Neuronal stem cell (in vitro differentiated cells): ENCODE measurements at places on chromosomes 7 and 10.

GRCh38 chr10:5666008-5666840 is at the start of gene ASB13:
Gene ASB13 (minus strand): TSS chr10:5666595. CDS start chr10:5666551, 44 bp downstream.
- peak; percentile 56 for DNase-seq

GRCh38 chr10:29687421-29688164 is 52.8 kb upstream of the SVIL start:
- DNase-seq = no peak

DNA sequence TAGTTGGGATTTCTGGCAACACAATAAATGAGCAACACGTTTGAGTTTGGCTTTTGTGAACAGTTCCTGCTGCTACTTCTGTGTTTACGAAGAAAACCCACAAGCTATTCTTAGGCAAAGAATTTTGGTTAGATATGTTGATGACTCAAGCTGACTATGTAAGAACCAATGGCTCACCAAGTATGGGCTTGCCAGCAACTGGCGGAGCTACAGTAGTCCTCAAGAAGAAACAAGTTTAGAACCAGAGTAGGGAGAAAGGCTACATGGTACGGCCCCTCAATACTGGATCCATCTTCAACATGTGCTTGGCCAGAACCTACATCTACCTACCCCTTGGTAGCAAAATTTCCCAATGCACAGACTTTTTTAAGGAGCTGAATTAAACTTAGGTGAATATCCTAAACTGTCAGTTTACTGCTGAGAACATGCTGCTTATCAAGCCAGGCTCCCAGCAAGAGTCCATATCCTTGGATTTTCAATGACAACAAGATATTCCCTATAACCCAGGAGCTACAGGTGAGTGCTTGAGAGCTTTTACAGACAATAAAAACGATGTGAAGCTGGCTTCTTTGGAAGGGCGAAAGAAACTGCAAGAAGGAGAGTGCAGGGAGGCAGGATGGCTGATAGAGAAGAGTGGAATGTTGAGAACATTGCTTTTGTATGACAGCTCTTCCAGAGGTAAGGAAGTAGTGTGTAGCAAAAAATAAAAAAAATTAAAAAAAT is 74.3 kb upstream of the ASAH2 start:
- no peak for DNase-seq

- no peak for DNase-seq
Measured at GRCh38 chr10:46084321-46085165, 38.5 kb upstream of the MSMB start.

DNA sequence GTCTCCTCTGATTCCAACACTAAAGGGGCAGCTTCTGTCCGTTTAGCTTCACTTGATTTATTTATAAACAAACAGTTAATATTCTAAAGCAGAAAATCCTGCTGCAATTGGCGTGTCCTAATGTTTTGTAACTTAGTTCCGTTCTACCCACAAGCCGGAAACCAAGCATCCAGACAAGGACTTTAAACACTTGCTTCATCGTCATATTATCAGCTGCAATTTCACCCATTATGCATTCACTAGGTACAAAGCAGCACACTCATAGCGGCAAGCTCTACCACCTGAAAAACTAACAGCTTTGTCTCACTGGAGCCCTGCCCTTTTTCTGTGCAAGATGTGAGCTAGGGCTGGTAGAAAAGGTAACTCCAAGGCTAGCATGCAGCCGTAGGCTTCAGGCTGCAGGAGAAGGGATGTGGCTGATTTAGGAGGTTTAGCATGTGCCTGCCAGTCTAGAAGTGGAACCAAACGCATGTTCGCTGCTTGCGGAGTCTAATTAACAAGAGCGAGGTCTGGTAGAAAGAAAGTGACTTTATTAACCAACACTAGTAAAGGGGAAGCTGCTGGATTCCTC is 43.7 kb upstream of the BPGM start:
- no peak for DNase-seq

DNA sequence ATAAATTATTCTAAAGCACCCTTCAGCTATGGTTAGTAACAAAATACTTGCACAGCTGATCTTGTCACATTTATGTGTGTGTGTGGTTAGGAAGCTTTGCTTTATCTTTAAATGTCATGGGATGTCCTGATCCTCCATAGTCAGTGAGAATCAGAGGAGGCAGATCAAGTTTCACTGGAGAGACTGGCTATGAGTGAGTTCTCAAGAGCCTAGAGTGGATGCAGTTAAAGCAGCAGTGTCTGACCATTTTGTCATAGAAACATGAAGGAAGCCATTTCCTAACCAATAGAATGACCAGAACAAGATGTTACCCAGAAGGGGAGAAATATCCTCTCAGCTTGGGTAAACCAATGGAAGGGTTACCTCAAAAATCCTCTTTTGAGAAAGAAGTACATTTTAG is 207.2 kb upstream of the DKK1 start:
- DNase-seq = no peak

- no peak for DNase-seq
Measured at GRCh38 chr10:13732465-13732881, 145.7 kb downstream of the PRPF18 start.

DNA sequence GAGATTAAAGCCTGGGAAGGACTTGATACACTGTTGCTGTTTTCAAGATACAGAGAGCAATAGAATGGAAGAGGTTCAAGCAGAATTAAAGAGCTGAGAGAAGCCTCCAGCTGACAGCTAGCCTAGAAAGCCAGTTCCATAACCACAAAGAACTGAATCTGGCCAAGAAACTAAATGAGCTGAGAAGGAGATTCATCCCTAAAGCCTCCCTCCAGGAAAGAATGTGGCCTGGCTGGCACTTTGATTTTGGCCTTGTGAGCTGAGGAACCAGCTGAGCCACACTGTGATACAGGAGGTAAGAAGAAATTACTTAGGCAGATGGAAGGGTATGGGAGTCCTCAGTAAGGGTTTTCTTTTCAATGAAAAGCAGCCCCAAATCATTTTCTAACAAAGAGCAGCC is 324.1 kb downstream of the PHF14 start:
- DNase-seq = no peak

DNA sequence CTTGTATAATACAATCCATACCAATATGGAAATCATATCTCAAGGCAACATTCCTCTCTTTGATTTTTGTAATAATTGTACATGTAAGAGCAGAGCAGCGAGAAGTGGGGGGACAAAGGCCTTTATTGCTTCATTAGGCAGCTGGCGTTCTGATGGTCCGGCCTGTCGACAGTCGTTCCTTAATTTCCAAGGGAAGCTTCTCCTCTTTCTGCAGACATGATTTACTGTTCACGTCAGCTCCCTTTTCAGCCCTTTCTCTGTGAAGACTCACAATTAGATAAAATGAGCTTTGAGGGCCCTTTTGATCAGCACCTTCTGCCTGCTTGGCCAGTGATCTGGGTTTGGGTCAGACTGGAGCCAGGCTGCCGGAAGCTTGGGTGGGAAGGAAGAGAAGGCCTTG is 65.6 kb upstream of the CTBP2 start:
- DNase-seq = no peak

DNA sequence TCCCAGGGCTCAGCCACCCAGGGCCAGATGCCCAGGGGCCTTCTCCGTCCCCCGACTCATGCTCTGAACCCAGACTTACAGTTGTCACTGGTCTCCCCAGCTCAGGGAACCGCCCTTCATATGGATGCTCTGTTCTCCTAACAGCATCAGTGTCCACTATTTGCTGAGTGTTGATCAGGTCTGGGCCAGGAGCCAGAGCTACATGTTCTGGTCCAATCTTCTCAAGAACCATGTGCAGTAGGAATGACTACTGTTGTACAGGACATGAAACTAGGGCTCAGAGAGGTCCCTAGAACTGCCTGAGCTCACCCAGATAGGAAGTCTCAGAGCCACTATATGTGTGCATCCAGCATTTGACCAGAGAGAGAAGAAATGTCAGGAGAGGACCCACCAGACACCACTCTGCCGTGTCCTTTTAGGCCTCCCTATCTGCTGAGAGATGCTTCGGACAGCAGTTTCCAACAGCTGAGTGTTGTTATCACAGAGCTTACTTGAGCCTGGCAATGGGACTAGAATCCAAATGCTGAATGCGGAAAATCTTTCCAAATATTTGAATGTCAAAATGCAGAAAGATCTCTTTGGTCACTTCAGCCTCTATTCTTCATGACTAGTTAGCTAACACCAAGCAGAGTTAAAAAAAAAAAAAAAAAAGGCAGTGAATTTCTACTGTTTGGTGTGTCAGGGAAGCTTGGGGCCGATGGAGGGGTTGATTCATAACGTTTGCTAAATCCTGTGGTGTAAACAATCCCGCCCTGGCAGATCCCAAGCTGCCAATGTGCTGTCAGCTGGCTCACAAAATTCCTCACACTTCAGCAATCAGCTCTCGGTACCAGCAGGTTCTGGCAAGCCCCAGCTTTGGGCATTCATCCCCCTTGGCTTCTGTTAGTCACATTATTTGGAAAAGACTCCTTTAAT is 246.1 kb downstream of the TNS3 start:
- DNase-seq = no peak

GRCh38 chr10:79979310-79979975 is 30.5 kb upstream of the SFTPD start:
- no peak for DNase-seq

- DNase-seq = no peak
Measured at GRCh38 chr7:150941351-150942000, 36.6 kb downstream of the KCNH2 start.

- no peak for DNase-seq
Measured at GRCh38 chr7:22090512-22090911, 144.8 kb upstream of the CDCA7L start.

DNA sequence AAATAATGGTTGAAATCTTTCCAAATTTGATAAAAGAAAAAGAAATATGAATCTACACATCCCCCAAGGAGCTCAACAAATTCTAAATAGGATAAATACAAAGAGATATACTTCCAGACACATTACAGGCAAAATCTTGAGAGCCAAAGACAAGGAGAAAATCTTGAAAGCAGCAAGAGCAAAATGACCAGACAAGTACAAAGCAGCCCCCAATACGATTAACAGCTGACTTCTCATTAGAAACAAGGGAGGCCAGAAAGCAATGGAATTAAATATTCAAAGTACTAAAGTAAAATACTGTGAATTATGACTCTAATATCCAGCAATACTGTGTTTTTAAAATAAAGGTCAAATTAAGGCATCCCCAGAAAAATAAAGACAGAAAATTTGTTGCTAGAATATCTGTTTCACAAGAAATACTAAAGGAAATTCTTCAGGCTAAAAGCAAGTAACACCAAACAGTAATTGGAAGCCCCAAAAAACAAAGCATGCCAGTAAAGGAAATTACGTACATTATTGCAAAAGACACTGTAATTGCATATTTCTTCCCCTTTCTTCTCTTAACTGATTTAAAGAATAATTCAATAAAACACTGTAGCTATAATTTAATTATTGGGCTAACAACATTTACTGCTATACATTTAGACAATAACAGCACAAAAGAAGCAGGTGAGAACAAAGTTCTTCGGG is 36.4 kb downstream of the ZNF438 start:
- DNase-seq = no peak

GRCh38 chr10:102652170-102652916 is 8.1 kb downstream of the TRIM8 start:
- DNase-seq = no peak

DNA sequence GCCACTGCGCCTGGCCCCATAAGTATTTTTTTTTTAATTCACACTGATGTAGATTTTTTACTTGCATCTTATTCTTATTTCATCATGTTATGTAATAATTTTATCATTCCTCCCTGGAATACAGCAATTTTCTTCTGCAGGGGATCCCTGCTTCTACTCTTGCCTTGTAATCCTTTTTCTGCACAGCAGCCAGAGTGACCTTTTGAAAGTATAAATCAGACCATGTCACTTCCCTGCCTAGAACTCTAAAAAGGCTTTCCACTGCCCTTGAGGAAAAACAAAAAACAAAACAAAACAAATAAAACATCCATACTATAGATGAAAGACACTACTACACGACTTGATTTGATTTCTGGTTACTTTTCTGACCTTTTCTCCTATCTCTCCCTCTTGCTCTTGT is 1334.7 kb downstream of the REEP3 start:
- DNase-seq = no peak

GRCh38 chr7:133784486-133785001 is 342.6 kb upstream of the LRGUK start:
- DNase-seq = no peak

DNA sequence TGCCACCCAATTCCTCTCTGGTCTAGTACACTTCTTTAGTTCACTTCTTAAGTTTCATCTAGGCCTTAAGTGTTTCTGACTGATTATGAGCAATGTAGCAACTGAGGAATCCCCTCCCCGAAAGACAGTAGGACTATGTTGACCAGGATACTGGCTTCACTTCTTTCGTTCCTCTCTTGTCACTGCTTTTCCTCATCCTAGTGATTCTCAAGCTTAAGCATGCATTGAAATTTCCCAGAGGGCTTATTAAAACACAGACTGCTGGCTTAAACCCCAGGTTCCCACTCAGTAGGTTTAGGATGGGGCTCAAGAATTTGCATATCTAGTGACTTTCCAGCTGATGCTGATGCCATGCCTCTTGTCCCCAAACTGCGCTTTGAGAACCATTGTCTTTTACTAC is 164.6 kb upstream of the WNT16 start:
- no peak for DNase-seq

- no peak for DNase-seq
Measured at GRCh38 chr7:151792636-151793035, 84.3 kb downstream of the PRKAG2 start.

- no peak for DNase-seq
Measured at GRCh38 chr10:78218798-78219490, 185.3 kb downstream of the RPS24 start.

DNA sequence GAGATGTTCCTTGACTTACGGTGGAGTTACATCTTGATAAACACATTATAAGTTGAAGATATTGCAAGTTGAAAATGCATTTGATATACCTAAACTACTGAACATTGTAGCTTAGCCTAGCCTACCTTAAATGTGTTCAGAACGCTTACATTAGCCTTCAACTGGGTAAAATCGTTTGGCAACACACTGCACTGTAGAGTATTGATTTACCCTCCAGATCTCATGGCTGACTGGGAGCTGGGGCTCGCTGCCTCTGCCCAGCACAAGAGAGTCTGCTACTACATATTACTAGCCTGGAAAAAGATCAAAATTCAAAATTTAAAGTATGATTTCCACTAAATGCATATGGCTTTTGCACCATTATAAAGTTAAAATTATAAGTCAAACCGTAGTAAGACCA is 7.5 kb upstream of the AGR3 start:
- DNase-seq = no peak

- DNase-seq = no peak
Measured at GRCh38 chr10:98264378-98265065, 3.5 kb downstream of the LOXL4 start.
